Stimulated activated CD4-positive, alpha-beta T cell treated with anti-CD3 and anti-CD28 coated beads, Interleukin-1b, Interleukin-23, amount 100 ng/mL, for 48 hours (primary cell): ENCODE measurements at places on chromosomes 11 and 22.

- DNase-seq, result no peak
Observed at GRCh38 chr11:57358543-57358961, 20.4 kb downstream of the P2RX3 start.

GRCh38 chr11:133966921-133967598 is 10.3 kb upstream of the IGSF9B start:
- peak; percentile 69 for DNase-seq

GRCh38 chr11:70292863-70293262 is 22.4 kb downstream of the PPFIA1 start:
- DNase-seq, result no peak

DNA sequence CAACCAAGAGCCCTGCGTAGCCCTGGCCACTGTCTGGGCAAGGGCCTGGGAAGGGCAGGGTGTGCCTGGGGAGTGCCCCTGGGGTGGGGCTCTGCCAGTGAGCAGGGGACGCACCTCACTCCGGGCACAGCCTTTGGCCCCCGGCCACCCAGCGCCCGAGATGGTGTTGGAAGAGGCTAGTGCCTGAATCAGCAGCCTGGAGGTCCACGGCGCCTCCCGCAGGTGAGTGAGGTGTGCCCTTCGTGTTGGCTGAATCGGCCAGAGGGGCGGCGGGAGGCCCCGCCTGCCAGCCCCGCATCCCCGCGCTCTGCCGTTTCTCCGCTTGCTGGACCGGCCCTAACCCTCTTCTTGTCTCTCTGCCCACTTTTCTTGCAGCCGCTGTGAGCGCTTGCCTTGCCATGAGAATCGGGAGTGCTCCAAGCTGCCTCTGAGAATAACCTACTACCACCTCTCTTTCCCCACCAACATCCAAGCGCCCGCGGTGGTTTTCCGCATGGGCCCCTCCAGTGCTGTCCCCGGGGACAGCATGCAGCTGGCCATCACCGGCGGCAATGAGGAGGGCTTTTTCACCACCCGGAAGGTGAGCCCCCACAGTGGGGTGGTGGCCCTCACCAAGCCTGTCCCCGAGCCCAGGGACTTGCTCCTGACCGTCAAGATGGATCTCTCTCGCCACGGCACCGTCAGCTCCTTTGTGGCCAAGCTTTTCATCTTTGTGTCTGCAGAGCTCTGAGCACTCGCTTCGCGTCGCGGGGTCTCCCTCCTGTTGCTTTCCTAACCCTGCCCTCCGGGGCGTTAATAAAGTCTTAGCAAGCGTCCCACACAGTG is 60.1 kb downstream of the FBLN1 start:
- no peak for DNase-seq

GRCh38 chr11:6746086-6746618 is 25.6 kb downstream of the OR2AG2 start:
- DNase-seq, result peak; percentile 32

- peak; percentile 35 for DNase-seq
Observed at GRCh38 chr11:119065369-119065768, 2.2 kb upstream of the VPS11 start.

DNA sequence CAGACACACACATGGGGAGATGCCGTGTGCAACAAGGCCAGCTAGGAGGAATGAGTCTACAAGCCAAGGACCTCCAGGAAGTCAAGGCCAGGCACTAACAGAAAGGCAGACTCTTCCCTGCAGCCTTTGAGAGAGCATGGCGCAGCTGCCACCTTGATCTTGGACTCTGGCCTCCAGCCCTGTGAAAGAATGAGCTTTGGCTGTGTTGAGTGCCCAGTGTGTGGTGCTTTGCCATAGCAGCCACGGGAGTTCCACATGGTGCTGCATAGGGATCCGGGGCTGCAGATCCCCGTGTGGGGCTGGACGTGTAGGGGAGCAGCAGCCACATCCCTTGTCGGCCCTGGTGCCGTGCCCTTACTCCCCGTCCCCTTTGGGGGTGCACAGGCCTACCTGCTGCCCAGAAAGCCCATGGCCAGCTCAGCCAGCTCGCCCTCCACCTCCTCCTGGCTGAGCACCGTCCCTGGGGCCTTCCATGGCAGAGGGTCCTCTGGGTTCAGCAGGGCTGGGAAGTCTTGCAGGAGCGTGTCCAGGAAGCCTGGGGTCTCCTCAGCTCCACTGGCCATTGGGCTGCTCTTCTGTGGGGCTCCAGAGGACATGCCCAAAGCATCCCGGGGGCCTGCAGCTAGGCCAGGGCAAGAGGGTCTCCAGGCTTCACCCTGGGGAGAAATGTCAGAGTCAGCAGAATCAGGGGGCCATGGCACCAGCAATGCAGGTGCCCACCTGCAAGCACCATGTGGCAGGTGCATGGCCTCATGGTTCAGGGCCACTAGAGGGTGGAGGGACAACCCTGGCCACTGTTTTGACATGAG is 7.0 kb downstream of the PPM1F start:
- DNase-seq, result no peak

GRCh38 chr11:133951327-133952198 is 5.2 kb downstream of the IGSF9B start:
- no peak for DNase-seq

GRCh38 chr22:35802885-35803284 is 85.2 kb downstream of the APOL5 start:
- DNase-seq, result no peak

GRCh38 chr11:65108469-65109123 is 3.1 kb upstream of the TM7SF2 start:
- no peak for DNase-seq

DNA sequence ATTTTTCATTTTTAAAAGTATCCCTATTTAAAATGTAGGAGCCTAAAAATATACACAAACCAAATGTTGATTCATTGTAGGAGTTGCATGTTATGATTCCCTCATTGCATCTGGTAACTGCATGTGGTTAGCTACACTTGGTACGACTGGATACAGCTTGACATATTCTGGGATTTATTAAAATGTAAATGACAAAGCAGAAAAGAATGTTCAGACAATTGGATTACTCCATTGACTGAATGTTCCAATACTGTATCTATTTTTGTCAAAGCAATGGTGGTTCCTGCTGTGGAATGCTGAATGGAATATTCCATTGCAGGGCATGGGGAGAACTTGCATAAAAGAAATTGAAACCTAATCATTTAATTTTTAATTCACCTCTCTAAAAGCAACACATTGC is 30.8 kb downstream of the BLID start:
- no peak for DNase-seq

DNA sequence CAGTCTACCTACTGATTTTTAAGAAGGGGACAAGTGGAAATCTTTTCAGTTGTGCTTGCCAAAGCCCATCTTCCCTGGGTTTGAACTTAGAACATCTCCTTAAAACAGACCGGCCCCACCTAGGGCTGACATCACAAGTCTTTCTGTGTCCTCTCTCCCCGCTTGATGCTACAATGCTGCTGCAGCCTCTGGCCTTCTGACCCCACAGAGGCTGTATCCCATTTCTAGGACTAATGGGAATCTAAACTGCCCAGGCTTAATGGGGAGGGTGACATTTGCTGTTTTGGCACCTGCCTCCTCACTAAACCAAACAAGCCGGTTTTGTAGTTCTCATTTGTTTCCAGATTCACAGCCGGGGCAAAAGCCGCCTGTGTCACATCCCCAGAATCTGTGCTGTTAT is 121.3 kb upstream of the CADM1 start:
- DNase-seq, result no peak

DNA sequence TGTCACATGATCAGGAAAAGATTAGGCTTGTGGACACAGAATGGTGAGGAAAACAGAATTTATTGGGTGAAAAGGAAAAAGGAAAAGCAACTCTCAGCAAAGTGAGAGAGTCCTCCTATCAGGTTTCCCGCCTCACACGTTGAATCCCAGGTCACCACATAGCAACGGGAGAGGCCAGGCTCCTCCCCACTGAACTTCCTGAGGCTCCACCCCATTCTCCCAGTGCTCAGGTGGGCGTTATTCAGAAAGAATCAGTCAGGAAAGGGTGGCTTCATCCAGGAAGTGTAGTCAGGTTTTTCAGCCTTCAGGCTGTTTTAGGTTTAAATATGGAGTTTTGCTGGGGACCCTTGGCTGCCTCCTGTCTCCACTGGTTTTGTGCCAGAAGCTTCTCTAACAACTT is 66.9 kb downstream of the SPON1 start:
- no peak for DNase-seq

DNA sequence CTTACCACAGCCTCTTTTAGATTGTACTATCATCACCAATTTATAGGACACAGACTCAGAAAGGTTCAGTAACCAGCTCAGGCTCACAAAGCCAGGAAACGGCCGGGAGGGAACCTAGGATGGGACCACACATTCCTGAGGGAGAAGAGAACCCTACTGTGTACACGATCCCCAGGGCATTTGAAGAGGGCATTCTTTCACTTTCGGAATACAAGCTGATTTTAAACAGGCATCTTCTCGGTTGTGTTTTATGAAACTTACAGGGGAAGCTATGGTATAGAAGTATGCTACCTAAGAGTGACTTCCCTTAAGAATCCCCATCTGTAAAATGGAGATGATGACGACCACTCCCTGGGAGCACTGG is 19.0 kb downstream of the SMCO4 start:
- DNase-seq, result no peak

DNA sequence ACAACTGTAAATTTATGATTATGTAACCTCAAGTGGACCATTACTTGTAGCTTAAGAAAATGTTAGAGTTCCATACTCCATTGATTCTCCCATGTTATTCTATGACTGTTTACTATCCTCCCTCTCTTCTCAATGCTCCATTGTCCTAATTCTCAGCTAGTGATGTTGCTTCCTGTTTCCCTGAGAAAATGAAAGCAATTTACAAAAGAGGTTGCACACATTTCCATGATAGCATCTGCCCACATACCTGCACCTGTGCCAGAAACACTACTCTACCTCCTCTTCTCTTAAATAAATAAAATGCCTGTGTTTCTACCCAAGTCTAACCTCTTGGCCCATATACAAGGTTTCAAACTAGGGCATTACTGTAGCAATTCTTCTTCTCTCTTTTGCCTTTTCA is 1620.9 kb downstream of the FAM181B start:
- no peak for DNase-seq

GRCh38 chr11:124409906-124410305 is 11.1 kb upstream of the OR8B3 start:
- no peak for DNase-seq

DNA sequence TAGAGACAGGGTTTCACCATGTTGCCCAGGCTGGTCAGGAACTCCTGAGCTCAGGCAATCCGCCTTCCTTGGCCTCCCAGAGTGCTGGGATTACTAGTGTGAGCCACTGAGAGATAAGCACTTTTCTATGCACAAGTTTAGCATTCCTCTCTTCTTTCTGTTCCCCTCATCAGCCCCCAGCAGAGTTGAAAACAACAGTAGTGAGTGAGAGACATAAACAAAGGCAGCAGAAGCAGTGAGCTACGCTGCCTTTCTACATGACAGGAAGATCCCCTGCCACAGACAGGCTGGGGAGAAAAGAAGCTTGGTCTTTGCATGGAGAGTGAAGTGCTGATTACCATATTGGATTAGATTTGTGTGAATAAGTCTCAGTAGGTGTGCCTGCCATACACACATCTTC is 392.0 kb upstream of the KIRREL3 start:
- no peak for DNase-seq

DNA sequence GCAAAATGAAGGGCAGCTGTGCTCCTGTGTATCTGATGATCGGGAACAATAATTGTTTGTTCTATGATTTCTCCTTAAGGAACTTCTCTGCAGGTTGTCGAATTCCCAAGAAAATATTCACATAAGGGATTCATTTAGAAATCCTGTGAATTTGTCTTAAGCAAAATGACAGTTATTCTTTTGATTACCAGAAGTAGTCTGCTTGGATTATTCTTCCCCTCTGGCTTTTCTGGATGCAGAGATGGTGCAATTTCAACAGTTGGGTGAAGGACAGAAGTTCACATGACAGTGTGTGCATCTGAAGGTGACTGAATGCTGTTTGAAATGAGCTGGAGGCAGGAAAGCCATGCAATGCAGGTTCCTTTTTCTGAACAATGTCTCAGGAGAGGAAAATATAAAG is 137.2 kb upstream of the MTMR2 start:
- no peak for DNase-seq

- DNase-seq, result no peak
Observed at GRCh38 chr11:9092853-9093778, 1.7 kb upstream of the SCUBE2 start.

DNA sequence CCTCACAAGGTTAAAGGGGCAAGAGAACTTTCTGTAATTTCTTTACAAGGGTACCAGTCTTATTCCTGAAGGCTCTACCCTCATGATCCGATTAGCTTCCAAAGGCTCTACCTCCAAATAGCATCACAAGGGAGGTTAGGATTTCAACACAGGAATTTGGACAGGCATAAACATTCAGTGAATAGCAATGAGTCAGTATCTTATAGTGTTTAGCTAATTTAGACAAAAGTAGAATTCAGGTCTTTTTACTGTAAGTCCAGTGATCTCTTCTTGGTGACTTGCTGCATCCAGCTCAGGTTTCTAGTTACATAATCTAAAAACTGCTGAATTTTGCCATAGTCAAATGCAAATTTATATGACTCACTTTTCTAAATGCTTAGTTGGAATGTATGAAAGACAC is 1995.6 kb upstream of the RAG2 start:
- no peak for DNase-seq

DNA sequence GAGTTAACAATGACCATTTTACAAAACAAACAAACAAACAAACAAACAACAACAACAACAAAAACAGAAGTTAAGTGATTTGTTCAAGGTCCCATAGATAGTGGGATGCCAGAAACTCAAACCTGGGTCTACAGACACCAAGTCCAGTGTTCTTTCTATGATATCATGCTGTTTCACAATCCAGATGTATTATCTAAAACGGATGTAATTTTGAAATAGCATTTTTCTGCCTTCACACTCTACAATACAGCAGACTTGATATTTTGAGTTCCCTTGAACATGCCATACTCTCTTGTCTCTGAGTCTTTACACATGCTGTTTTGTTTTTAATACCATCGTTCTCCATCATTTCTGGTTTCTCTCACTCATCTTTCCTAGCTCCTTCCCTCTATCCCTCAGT is 104.5 kb downstream of the RELT start:
- no peak for DNase-seq

DNA sequence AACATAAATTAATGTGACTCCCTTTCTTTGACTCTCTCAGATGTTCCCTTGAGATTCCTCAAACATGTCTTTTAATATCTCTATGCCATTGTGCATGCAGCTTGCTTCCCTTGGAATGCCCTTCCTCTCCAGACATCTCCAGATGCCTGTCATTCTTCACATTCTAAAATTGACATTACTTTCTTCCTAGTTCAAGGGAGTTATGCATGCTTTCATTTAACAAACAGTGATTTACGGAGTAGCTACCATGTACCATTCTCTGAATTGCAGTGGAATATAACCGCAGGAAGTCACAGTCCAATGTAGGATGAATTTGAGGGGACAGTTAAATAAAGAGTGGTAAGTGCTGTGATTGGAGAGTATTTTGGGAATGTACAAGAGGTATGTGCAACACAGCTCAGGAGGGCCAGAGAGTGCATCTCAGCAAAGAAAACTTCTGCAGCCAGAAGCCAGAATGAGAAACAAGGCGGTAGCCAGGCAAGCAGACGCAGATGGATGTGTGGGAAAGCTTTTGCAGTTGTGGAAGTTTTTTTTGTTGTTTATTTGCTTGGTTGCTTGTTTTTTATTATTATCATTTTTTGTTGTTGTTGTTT is 18.7 kb downstream of the MMP10 start:
- no peak for DNase-seq

GRCh38 chr11:61854966-61855714 is 27.0 kb downstream of the FADS2 start:
- DNase-seq, result no peak
